ENCODE measurements at places on chromosomes 12 and 14.

- no peak for DNase-seq
Observed at GRCh38 chr14:51518711-51519110, 133.0 kb upstream of the FRMD6 start.

GRCh38 chr12:83823386-83824045 is 1089.1 kb downstream of the SLC6A15 start:
- DNase-seq, result no peak

- no peak for DNase-seq
Observed at GRCh38 chr12:32877601-32878459, 18.7 kb downstream of the PKP2 start.

- no peak for DNase-seq
Observed at GRCh38 chr12:49983892-49984291, 11.1 kb downstream of the AQP6 start.
